ENCODE measurements at places on chromosomes 12 and 14.

- DNase-seq: no peak
Measured at GRCh38 chr14:104926619-104927431, 2.1 kb downstream of the PLD4 start.

DNA sequence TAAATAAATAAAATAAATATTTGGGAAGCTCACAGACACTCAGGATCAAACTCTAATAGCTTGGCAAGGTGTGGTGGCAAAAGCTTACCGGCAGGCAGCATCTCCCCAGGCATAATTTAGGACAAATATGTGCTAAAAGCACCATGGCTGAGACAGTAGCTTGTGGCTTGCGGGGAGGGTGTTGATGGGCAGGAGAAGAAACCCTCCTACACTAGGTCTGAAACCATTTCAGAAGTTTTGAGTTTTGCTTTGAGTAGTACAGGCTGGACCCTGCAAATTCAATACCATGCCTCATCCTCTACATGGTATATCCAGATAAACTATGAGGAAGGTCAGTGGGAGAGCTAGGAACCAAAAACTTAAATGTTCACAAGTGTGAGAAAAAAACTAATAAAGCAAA is 33.1 kb downstream of the MAP3K9 start:
- DNase-seq: no peak

GRCh38 chr12:106767206-106767605 is 7.3 kb upstream of the RIC8B start:
- DNase-seq: no peak

GRCh38 chr12:114245555-114245954 is 160.4 kb downstream of the TBX5 start:
- no peak for DNase-seq

DNA sequence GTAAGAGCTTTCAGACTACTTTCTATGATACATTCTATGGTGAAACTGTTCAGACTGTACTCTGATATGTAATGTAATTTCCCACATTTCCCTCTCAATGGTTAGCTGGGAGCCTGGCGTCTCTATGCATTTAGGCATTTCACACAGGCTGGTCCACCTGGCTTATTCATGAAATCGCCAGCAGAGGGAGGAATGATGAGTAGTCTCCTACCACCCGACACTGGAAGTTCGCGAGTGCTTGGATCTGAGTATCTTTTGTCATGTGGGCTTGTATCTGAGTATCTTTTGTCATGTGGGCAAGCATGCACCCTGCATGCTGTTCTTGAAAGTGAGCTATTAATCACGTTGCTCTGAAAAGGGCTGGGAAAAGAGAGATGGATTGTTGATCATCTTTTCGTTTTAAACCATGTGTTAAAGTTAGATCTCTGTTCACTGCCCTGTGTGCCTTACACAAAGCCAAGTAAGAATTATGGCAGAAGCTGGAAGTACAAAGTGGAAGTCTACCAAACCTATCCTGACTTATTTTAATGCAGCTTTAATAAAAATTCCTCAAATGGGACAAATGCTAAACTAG is 235.0 kb downstream of the ATP23 start:
- DNase-seq: peak; percentile 11

GRCh38 chr14:74551431-74552371 is 58.1 kb downstream of the ISCA2 start:
- peak; percentile 61 for DNase-seq

GRCh38 chr12:109642506-109643132 is 69.0 kb downstream of the MVK start:
- DNase-seq: no peak

DNA sequence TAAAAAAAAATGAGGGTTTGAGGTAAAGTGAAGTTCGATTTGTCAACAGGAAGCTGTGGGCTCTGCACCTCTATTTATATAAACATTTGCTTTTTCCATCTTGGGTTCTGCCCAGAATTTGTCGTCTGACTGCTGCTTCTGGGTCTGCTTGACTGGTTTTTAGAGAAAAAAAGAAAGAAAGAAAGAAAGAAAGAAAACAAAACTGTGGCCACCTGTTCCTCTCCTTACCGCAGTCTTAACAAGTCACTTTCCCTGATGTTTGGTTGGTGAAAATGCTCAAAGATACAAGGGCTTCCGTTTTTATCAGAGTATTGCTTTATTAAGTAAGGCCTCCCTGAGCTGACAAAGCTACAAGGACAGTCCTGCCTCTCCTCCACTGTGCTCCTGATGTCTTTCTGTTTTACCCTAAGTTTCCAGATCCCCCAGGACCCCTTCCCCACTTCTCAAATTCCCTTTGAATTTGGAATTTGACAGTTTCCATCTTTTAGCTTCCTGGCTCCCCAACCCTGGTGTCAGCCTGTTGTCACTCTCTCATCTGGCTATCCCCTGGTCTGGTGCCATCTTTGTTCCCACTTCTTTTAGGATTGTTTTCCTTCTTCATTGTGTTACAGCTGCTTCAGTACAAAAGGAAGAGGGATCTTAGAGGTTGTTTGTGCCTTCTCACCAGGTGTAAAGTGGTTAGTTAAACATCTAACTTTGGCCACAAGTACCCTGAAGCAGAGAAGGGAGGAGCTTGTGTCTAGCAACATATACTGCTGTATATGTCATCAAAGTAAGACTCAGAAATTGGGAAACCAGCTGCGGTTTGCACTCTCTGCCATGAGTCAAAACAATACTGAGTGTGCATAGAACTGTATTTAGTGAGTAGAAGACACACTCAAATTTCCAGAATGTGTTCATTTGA is 18.0 kb downstream of the MFAP5 start:
- no peak for DNase-seq

DNA sequence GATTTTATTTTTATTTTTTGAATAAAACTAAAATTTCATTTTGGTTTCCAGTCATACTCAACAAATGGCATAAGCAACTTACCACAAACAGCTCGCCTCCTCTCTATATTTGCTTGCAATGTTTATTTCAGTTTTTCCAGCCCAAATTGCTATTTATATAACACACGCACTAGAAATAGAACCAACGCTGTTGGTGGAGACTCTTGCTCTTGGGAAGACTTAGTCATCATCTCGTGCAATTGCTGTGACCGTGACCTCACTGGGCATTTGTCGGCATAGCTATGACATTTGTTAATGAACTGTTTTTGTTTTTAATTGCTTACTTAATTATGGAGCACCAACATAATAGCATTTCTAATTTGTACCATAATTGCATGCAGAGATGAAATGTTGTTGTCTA is 153.1 kb upstream of the OTX2 start:
- DNase-seq: no peak

DNA sequence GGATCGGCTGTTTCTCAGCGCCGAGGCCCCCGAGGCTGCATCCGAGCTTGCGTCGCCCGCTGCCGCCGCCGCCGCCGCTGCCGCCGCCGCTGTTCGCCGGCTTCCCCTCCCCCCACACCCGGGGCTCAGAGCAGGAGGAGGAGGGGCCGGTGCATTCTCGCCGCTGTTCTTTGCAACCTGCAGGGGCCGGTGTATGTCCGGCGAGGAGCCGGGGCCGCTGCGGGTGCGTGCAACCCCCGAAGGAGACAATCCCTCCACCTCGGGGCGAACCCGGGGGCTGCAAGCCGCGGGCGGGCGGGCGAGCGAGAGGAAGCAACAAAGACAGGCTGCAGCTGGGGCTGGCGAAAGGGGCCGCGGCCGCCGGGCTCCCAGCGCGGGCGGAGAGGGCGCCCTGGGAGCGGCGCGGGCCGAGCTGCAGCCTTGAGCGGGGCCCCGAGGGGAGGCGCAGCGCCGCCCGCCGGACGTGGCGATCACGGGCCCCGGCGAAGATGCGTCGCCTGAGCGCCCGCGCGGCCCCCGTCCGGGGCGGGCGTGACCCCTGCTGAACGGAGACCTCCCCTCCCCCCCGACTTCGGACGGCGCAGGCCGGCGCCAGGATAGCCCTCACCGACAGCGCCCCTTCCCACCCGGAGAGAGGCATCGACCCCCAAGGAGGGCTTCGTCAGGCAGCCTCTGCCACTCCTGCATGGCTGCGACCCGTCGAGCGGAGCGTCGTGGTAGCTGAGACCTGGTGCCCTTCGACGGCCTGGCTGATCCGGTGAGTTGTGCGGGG is 702 bp downstream of the FAM222A start:
- DNase-seq: peak; percentile 57

DNA sequence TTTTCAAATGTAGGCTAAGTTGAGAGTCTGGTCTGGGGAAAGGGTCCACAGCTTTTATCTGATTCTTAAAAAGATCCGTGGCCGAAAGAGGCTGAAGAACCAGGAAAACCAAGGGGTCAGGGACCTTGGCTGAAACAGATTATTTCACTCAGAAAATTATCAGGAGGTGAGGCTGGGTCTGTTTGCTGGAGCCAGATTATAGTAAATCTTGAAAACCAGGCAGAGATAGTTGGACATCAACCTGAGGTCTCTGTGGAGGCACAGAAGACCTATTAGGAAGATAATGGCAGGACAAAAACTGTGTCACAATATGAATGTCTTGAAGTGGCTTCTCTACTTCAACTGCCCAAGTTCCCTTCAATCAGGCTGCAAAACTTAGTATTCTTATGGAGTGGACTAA is 1.6 kb upstream of the MED21 start:
- DNase-seq: no peak

- no peak for DNase-seq
Measured at GRCh38 chr12:2535583-2536204, 259.1 kb upstream of the FKBP4 start.

DNA sequence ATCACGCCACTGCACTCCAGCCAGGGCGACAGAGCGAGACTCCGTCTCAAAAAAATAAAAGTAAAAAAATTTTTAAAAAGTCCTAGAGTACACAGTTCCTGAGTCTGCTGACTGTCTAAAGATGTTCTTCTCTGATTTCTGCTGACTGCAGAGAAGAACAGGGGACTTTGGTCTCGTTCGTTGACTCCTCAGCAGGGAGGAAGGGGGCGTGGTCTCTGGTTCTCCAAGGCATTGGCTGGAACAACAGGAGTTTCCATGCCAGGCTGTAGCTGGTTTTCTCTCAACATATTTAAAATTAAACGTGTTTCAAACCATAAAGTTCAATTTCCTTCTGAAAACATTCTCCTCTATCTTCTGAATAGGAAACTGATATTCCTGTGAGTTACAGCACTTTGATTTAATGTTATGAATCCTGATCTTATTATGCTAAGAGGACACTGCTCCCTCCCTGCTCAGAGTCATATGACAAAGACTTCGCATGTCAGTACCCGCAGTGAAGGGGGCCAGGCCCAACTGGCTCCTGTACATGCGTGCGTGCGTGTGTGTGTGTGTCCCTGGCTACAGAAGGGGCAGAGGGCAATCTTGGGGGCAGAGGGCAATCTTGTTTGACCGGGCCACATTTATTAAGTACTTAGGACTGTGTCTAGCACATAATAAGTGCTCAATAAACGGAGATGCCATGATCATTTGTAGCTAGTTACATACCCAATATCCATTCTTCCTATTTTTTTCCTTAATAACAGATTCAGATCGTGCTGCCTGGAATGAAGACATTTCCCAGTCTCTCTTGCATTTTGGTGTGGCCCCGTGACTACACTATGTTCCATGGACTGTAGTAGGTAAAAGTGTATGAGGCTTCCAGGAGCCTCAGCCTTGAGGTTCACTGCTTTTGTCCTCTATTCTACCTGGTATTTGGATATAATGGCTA is 16.5 kb upstream of the HNF1A start:
- DNase-seq: peak; percentile 17

DNA sequence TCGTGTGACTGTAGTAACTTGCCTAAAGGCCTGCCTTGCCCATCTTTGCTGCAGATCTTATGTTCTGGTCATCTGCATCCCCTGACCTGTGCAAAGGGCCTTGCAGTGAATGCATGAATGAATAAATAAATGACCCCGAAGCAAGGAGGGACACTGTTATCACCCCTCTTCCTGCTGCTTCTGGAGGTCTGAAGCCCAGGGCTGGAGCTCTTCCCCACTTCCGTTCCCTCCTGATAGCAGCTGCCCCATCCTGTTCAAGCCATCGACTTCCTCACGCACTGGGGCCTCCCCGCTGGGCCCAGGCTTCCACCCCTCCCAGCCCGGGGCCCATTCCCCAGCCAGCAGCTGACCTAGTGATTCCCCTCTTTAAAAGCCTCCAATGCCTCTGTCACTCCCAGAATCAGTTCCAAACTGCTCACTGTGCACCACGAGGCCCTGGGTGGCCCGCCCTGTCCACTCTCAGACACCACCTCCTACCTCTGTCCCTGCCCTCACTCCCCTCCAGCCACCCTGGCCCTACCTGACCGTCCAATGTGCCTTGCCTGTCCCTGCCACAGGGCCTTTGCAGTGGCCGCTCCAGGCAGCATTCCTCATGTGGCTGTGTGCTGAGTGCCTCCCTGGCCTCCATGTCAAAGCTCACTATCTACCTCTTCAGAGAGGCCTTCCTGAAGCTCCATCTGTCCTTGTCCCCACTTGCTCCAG is 78.6 kb downstream of the SCARB1 start:
- no peak for DNase-seq

- no peak for DNase-seq
Measured at GRCh38 chr14:99708449-99708848, 24.4 kb downstream of the CYP46A1 start.

- DNase-seq: no peak
Measured at GRCh38 chr12:98612696-98613334, 19.3 kb downstream of the SLC25A3 start.

GRCh38 chr12:81953541-81953940 is 194.4 kb upstream of the PPFIA2 start:
- no peak for DNase-seq

GRCh38 chr12:630656-631632 is 32.3 kb downstream of the NINJ2 start:
- DNase-seq: no peak

- DNase-seq: no peak
Measured at GRCh38 chr14:35257809-35258208, 34.4 kb upstream of the PSMA6 start.

- no peak for DNase-seq
Measured at GRCh38 chr12:34526946-34527345, 504.6 kb downstream of the ALG10 start.

GRCh38 chr12:58583940-58584339 is 336.4 kb downstream of the LRIG3 start:
- no peak for DNase-seq

DNA sequence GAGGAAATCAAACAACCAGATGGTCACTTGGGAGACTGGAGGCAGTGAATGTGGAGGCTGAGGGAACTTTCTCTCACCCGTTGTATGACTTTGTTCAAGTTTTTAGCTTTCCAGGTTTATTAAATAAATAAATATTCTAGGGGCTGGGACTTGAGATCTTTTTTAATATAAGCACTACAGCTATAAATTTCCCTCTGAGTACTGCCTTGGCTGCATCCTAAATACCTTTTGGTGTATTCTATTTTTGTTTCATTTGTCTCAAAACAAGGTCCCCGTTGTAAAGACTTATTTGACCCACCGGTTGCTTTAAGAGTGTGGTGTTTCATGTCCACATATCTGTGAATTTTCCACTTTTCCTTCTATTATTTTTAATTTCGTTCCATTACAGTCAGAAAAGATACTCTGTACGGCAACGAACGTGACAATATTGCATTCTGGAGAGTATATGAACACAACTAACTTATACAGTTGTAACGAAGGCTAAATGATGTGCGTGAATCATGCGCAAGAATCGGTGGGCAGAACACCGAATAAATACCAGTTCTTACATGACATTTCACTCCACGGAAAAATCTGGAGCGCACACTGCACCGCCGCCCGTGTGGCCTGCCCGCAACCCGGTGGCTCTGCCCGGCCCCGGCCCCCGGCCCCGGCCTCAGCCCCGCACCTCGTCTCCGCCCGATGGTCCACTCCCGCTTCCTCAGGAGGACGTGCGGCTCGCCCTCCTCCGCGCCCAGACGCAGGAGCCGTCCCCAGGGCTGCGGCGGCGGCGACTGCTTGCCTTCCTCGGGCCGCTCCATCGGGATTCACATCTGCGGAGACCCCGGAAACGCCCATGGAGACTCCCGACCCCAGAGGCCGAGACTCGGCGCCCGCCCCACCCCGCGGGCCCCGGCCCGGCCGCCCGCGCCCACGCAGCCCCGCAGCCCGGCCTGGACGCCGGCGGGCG is 602 bp downstream of the CHFR start:
- DNase-seq: no peak

- DNase-seq: no peak
Measured at GRCh38 chr12:66176105-66176900, 6.5 kb upstream of the TMBIM4 start.

Data from prostate gland (tissue), 2 donors.